Activated T-cell treated with anti-CD3 and anti-CD28 coated beads for 1 hour (primary cell): ENCODE measurements at places on chromosomes 7 and 10.

DNA sequence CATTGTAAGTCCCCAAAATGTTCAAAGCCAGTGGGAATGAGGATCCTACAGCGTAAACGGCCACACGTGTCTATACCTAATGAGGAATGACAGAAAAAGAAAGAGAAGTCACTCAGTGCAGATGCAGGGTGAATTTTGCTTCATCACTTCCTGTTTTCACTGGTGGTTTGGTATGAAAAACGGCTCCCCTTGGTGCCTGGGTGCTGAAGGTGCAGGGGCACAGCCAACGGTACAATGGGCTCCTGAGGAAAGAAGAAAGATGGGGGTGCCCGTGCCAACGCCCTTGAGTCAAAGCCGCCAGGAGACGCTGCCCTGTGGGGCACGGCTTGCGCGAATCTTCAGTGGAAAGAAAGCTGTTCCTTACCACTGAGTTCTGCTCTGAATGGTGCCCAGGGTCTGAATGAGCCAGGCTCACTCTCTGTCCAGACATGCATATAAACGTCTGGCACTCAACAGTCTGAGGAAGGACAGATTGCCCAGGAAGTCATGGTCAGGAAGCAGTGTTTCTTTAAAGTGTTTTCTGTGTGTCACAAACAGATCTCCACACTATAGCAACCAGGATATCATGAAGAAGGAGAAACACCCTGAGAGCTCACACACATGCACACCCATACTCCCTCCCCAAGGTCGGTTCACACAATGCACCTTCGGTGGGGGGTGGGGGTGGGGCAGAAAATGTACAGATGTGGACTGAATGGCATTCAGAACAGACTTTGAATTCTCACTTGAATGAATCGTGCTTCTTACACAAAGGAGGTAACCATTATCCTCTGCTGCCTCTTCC, 105.8 kb downstream of the ELMO1 start:
- DNase-seq: peak; percentile 52

DNA sequence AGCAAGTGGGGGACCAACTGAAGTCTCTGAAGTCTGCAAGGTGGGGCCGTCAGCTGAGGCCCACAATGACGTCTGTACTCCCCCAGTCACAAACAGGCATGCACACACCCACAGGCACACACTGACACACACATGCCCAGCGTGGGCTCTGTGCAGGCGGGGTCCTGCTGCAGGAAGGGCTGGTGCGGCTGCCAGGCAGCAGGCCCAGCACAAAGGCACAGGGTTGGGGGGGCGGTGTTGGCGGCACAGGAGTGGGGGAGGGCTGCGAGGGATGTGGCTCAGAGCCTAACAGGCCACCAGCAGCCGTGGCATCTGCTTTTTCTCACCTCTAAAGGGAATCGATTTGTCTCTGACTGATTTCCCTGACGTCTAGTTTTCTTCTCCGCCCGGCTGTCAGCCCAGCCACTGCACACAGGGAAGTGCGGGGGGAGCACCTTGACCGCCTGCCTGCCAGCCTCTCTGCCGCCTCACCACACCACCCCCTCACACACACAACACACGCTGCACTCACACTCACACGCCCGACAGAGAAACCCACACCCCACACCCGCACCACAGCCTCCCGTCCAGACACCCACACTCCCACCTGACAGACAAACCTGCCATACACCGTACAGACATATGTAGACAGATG, 43.5 kb upstream of the ZMIZ1 start:
- DNase-seq: peak; percentile 17

GRCh38 chr10:26215935-26216584, 514 bp upstream of the GAD2 start:
- no peak for DNase-seq

GRCh38 chr7:144723301-144723700, 112.6 kb downstream of the TPK1 start:
- DNase-seq: no peak

DNA sequence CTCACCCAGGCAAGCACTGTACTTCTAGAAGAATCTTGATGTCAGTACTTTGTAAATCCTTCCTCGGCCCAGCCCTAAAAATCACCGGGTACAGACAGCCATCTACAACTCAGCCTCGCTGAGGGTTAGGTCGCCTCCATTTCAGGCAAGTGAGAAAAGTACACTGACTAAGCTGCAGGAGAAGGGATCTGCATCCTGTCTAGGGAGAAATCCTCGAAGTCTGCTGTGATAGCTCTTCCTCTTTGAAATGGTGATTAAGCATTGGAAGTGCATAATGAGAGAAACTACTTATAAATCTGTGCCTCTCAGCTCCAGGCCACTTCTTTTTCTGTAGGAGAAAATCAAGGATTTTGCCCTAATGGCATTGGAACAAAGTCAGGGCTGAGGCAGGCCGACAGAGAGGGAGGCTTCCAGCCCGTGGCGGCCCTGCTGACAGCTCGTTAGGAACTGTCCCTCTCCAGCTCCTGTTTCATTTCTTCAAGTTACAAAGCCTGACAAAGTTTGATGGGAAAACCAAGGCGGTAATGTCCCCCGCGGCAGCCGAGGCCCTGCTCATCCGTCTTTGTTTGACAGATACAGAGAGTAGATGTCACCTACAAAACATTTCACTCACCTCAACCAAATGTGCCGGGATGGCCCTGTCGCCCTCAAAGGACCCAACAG, 14.1 kb upstream of the GOT1 start:
- DNase-seq: no peak

DNA sequence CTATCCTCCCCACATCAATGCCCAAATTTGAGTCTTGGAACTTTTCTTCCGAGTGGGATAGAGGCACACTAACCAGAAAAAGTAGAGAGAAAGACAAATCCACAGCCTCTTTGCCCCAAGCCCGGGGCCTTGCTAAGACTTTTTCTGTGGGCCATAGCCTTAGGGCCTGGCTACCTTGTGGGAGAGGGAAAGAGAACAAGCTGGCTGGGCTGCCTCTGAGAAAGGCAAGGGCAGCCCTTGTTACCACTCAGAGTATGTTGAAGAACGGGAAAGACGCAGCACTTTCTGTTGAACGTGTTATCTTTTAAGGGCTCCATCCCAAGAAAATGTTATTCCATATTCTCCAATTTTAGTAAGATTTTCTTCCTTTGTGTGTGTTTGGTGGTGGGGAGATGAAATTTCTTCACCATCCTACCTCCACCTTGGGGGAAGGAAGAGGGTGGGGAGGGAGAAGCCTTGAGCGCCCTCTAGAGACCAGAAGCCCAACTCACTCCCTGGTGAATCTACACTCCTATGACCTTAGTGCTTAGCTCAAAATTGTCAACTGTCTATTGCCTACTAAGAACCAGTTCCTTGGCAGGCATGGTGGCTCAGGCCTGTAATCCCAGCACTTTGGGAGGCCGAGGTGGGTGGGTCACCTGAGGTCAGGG, 3.9 kb upstream of the NRF1 start:
- no peak for DNase-seq
